ENCODE measurements at places on chromosomes 12 and 14. TPM values are rescaled to one million over a fixed set of nuclear protein-coding genes. Genes with fewer than 3 reads are reported as not detected.

RIMBP2 gene
- total RNA-seq = not detected

- DNase-seq = no peak
Observed at GRCh38 chr12:66392266-66392915, 90.1 kb downstream of the HELB start.

INHBC gene
- total RNA-seq = not detected

MTA1 gene
- 136 TPM for total RNA-seq

GRCh38 chr12:114672817-114673168 is 11.2 kb downstream of the TBX3 start:
- DNase-seq = no peak

- DNase-seq = no peak
Observed at GRCh38 chr14:62093736-62094135, 331.5 kb downstream of the SNAPC1 start.

DNA sequence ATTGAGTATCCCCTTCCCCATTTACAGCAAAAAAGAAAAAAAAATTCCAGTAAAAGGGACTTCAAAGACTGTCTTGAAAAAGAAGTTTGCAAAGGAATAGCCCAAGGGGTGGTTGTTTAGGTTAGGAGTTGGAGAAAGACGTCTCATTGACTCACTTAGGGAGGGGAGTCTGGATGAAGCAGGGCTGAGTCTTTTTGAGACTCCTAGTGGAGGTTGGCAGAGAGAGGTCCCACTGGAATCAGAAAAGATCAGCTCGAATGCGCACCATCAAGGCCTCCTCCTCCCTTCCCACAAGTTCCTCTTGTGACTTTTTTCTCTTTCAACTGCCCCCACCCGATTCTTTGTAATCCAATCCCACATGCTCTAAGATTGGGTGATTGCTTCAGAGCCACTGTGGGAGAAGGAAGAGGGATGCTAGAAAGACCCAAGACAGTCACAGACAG is 1.9 kb downstream of the ARHGEF40 start:
- no peak for DNase-seq

DNA sequence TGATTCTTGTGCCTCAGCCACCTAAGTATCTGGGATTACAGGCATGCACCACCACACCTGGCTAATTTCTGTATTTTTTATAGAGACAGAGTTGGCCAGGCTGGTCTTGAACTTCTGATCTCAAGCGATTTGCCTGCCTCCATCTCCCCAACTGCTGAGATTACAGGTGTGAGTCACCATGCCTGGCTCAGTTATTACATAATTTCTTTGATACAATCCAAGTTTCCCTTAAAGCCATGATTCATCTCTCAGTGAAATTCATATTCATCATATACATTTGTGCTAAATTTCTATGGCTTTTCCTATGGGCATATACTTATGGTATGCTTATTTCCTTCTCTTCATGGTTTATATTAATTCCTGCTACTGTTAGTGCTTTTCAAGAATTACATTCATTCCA is 29.1 kb upstream of the PZP start:
- DNase-seq = no peak

DNA sequence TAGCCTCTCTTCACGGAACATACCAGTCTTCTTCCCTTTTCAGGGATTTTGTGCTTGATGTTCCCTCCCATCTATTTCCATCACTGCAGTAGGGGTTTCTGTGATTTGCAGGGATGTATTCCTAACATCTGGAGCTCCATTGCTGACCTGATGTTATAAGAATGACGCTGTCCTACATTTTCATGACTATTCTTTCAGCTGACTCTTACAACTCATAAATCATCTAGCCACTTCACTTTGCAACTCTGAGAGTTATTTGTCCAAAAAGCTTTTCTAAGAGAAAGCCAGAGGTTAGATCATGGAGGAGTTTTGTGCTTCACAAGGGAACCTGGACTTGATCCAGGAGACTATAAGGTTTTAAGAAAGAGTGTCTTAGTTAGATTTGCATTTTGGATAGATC is 116.6 kb upstream of the FAR2 start:
- no peak for DNase-seq

GRCh38 chr12:89243771-89244170 is 108.5 kb downstream of the DUSP6 start:
- DNase-seq = no peak

DNA sequence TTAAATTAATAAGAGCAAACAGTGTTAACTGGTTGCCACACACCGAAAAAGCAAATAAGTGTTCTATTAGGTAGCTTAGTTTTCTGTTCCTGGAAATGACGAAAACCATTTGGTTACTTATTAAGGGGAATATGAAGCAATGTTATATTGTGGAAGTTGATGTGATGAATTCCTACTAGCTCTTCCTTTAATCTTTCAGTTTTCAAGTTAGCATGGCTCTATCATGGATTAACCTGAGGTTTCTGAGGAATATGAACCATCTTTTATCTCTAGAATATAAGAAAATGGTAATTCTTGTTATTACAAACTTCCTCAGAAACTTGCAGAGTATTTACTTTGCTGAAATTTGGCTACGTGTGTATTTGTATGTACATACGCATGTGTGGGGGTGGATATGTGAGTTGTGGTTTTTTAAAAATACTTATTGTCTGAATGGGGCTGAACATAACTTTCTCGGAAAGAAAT is 245.7 kb downstream of the KCNC2 start:
- DNase-seq = no peak

DNA sequence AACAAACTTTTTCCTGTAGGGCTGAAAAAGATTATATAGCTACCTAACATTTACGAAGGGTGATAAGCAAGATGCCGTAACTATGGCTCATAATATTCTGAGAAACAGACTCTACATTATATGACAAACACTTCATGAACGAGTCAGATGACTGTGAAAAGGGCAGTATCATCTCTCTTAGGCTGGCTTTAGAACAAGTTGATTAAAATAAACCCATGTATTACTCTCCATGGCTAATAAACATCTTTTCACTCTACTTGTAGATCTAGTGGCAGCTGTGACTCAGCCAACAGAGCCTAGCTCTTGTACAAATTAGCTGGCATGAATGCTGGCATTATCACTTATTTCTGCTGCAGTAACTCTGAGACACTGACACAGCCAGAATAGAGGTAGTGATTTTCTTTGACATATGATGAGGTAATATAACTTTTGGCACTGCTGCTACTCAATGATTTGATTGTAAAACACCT is 47.1 kb downstream of the SLC2A13 start:
- DNase-seq = no peak

NID2 gene
- not detected for total RNA-seq

SLC38A6 gene
- 4.5 TPM for total RNA-seq

DNA sequence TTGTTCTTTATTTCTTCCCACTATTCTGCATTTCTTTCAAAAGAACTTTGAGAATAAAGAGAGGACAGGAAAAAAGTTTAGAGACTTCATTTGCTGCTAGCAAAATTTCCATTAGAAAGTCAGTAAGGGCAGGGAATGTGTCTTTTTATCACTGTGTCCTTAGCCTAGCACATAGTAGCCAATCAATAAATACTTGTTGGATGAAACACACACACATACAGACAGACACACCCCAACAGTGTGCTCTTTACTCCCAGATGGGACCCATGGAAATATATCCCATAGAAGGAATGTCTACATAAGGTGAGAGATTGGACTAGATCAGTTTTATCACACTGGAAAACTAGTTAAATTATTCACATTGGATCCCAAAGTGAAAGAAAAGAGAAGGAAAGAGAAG is 21.1 kb upstream of the ARID2 start:
- no peak for DNase-seq

DNA sequence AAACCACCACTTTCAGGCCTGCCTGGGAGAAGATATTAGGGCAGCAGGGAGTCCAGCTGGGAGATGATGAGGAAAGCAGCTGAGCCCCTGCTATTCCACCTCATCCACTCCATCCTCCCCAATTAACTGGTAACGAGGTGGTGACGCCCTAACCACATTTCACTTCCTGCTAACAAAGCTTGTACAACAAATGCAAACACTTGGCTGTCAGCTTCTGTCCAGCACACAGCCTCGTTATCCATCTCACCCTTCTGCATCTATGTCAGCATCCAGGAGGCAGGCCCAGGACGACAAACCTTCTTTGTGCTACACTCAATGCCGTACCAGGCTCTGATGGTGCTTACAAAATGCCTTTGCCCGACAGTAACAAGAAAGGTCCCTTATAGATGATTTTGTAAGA is 225.4 kb downstream of the APAF1 start:
- DNase-seq = no peak

DNA sequence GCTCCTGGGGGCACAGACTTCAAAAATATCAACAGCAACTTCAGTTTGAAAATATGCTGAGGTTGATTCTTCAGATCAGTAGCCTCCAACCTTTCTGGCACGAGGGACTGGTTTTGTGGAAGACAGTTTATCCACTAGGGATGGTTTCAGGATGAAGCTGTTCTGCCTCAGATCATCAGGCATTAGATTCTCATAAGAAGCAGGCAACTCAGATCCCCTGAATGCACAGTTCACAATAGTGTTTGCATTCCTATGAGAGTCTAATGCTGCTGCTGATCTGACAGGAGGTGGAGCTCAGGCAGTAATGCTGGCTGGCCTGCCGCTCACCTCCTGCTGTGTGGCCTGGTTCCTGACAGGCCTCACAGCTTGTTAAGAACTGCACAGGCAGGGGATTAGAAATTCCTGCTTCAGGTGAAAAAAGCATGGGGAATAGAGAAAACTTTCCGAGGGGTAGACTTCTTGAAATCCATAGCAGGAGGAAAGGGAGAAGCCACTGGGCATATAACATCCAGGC is 12.8 kb downstream of the EPYC start:
- DNase-seq = no peak

DAO gene
- not detected for total RNA-seq

DNA sequence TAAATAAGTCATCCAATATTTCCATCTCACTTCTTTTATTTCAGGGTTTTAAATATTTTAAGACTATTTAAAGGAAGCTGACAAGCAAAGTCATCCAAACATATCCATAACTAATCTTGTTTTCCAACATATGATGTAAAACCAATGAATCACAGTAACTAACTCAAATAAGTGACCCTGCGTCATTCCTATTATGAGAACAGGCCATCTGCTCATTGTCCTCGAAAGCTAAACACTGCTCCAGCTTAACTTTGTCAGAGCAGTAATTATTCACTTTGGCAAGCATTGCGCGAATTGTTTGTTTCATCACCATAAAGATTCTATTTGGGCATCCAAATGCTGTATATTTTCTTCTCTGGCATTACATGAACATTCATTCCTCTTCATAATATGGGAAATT is 99.1 kb downstream of the CAPZA3 start:
- no peak for DNase-seq

All from activated CD4-positive, alpha-beta T cell treated with anti-CD3 and anti-CD28 coated beads for 36 hours (primary cell).